ENCODE measurements at places on chromosomes 3 and 15. TPM values are rescaled to one million over a fixed set of nuclear protein-coding genes. Genes with fewer than 3 reads are reported as not detected.
A peak's percentile ranks its signal among the peaks of the same experiment; 100 is the strongest.

- peak; percentile 59 for DNase-seq
- peaks cover 21% of the 10 kb centered on the region for H3K4me1 ChIP-seq
- H3K4me3 ChIP-seq, result peak overlapping the region; percentile 85
Observed at GRCh38 chr15:84914909-84915605, 30.6 kb downstream of the SLC28A1 start.

DNA sequence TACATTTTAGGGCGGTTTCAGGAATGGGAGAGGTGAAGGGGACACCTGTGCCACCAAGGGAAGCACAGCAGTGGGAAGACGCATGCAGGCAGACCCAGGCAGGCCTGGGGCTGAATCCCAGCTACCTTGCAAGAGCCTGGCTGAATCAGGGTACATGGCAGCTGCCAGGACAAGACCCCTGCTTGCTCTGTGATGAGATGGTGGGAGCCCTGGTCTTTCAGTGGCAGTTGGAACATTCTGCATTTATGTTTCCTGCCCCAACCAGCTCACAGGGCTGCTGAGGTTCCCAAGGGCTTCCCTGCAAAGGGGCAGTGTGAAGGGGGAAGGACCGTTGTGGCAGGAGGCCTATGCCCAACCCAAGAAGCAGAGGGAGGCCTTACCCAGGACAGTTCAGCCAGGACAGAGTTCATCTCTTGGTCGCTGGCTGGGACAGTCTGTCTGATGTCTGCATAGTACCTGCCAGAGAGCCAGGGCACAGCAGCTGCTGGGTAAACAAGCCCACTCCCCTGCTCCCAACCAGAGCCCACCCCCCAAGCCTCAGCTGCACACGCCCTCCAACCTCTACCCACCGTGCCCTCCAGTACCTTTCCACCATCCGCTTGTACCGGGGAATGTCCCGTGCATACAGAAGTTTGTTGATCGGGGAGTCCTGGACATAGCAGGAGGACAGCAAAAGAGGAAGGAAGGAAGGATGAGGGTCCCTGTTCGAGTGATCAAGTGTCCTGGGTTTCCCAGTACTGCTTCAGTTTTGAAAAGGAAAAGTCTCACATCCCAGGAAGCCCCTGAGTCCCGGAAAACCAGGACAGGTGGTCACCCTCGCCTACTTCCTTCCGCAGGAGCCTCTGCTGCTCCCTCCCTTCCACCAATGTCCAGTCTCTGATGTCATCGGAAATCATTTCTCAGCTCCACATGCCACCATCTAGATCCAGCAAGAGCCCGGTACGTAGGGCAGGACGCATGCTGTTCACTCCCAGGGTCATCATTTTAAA, 23.1 kb downstream of the PLXNB1 start:
- H3K4me1 ChIP-seq, result no peaks in the 10 kb centered on the region
- no peak overlapping the region for H3K27ac ChIP-seq
- no peaks in the 10 kb centered on the region for H3K36me3 ChIP-seq
- DNase-seq, result peak; percentile 4
- no peaks in the 10 kb centered on the region for H3K27me3 ChIP-seq

DNA sequence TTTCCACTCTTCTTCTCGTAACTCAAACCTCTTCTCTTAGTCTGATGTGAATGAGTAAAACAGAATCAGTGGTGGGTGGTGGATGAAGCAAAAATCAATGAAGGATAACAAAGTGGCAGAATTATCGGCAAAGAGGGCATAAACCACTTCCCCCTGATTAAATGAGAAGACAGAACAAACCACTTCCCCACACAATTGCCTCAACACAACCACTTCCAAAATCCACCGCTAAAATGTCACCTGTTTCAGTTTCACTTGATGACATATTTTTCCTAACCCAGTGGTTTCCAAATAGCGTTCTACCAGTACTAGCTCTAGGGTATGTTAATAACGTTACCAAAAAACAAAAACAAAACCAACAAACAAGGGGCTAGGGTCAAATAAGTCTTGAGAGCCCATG, 478.7 kb upstream of the WNT5A start:
- H3K4me3 ChIP-seq, result no peak overlapping the region
- no peak for DNase-seq
- no peaks in the 10 kb centered on the region for H3K36me3 ChIP-seq
- no peaks in the 10 kb centered on the region for H3K27me3 ChIP-seq
- peak overlapping the region; percentile 25 for H3K27ac ChIP-seq

DNA sequence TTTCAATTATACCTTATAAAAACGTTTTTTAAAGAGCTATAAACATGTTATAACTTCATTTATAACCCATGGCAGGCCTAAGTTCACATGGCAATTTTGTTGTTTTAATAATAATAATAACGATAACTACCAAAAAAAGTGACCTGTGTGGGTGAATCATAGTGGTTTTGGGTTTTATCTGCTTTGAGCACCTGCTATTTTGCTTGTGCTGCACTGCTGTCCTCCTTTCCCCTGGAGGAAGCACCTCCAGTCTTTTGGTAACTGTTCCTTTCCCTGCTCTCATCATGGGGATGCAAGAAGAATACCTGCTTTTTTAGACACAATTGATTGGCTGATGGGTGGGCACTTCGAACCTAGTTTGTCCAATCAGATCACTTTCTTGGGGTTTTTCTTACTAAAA, 388.0 kb upstream of the TBL1XR1 start:
- H3K27ac ChIP-seq, result no peak overlapping the region
- no peak overlapping the region for H3K4me3 ChIP-seq
- DNase-seq, result no peak
- H3K4me1 ChIP-seq, result peaks cover 10% of the 10 kb centered on the region

GRCh38 chr15:39192979-39193560, 387.8 kb upstream of the THBS1 start:
- H3K27ac ChIP-seq, result no peak overlapping the region
- peaks cover 11% of the 10 kb centered on the region for H3K27me3 ChIP-seq
- no peaks in the 10 kb centered on the region for H3K36me3 ChIP-seq
- DNase-seq, result no peak

DNA sequence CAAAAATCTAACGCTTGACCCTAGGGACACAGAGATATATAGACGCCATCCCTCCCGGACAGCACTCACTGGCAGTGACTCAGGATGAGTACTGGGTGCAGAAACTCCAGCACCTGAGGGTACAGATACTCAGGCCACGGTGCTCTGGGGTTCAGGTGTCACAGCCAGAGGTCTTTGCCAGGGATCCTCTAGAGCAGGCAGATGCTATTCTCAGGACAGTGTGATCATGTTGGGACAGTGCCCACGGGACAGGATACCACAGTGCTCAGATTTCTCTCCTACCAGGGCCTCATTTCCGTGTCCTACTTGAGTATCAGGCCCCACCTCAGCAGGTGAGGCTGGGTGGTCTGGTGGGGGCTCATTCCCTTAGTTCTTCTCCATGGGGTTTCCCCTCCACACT, 34.4 kb downstream of the HOMER2 start:
- no peaks in the 10 kb centered on the region for H3K4me1 ChIP-seq
- no peaks in the 10 kb centered on the region for H3K36me3 ChIP-seq
- no peak overlapping the region for H3K4me3 ChIP-seq
- DNase-seq, result no peak

- H3K36me3 ChIP-seq, result peaks cover 4% of the 10 kb centered on the region
- peaks cover 72% of the 10 kb centered on the region for H3K27me3 ChIP-seq
- H3K27ac ChIP-seq, result no peak within 1 kb of the TSS
- H3K4me1 ChIP-seq, result peaks cover 23% of the 10 kb centered on the region
- H3K4me3 ChIP-seq, result peak within 1 kb of the TSS; percentile 81
Observed at GRCh38 chr15:38252481-38253350, at the start of gene SPRED1. TSS of gene SPRED1 (plus strand) at chr15:38252836. CDS start at chr15:38253186, 350 bp downstream.

Gene P2RY12
- total RNA-seq, result not detected

GRCh38 chr3:69770219-69770618, 31.0 kb downstream of the MITF start:
- H3K27me3 ChIP-seq, result no peaks in the 10 kb centered on the region
- no peak for DNase-seq
- H3K27ac ChIP-seq, result no peak overlapping the region

DNA sequence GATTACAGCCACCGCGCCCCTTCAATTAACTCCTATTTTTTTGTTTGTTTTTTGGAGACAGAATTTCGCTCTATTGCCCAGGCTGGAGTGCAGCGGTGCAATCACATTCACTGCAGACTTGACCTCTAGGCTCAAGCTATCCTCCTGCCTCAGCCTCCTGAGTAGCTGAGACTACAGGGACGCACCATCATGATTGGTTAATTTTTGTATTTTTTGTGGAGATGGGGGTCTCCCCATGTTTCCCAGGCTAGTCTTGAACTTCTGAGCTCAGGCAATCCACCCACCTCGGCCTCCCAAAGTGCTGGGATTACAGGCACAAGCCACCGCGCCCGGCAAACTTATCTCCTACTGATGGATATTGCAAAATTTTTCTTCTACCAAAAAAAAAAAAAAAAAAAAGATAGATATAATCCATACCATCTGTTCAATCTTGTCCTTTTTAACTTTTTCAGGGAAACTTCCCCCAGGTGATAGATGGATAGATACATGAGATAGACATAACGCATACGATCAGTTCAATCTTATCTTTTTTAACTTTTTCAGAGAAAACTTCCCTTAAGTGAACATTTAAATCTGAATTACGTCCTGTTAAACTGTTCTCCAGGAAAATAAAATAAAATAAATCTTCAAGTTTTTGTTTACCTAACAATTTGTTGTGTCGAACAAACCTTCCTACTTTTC, 693 bp upstream of the RPSA start:
- no peaks in the 10 kb centered on the region for H3K27me3 ChIP-seq
- H3K27ac ChIP-seq, result peak overlapping the region; percentile 98
- H3K4me3 ChIP-seq, result peak overlapping the region; percentile 94
- H3K4me1 ChIP-seq, result peaks cover 32% of the 10 kb centered on the region
- DNase-seq, result no peak

Gene UROC1
- not detected for total RNA-seq

Gene GP9
- not detected for total RNA-seq

GRCh38 chr3:183182732-183183610, 20.4 kb upstream of the LAMP3 start:
- peaks cover 21% of the 10 kb centered on the region for H3K27me3 ChIP-seq
- H3K27ac ChIP-seq, result no peak overlapping the region
- no peak for DNase-seq
- peaks cover 20% of the 10 kb centered on the region for H3K4me1 ChIP-seq
- no peaks in the 10 kb centered on the region for H3K36me3 ChIP-seq
- no peak overlapping the region for H3K4me3 ChIP-seq

Gene ITPKA
- total RNA-seq, result 5.7 TPM

- no peaks in the 10 kb centered on the region for H3K4me1 ChIP-seq
- no peak overlapping the region for H3K27ac ChIP-seq
Observed at GRCh38 chr15:56484287-56484686, 19.4 kb upstream of the MNS1 start.

Gene IQCF5
- total RNA-seq, result not detected

Gene PTPN23
- total RNA-seq, result 35.7 TPM

DNA sequence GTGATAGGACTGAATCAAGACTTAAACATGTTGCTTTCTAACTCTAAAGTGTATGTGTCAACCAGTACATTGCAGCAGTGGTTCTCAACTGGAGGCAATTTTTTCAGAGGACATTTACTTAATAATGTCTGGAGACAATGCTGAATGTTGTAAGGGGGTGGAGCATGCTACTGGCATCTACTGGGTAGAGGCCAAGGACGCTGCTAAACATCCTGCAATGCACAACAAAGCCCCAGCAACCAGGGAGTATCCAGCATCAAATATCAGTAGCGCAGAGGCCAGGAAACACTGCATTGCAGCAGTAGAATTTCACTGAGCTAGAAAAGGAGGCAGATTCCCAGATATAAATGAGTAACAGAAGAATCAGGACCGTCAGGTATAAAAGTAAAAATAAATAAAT, 79.8 kb upstream of the GRM7 start:
- no peaks in the 10 kb centered on the region for H3K27me3 ChIP-seq
- no peak for DNase-seq
- no peak overlapping the region for H3K4me3 ChIP-seq
- H3K4me1 ChIP-seq, result no peaks in the 10 kb centered on the region
- no peak overlapping the region for H3K27ac ChIP-seq
- H3K36me3 ChIP-seq, result no peaks in the 10 kb centered on the region

GRCh38 chr3:120791010-120791409, 48.5 kb downstream of the GTF2E1 start:
- no peaks in the 10 kb centered on the region for H3K27me3 ChIP-seq
- H3K4me1 ChIP-seq, result no peaks in the 10 kb centered on the region
- DNase-seq, result no peak

DNA sequence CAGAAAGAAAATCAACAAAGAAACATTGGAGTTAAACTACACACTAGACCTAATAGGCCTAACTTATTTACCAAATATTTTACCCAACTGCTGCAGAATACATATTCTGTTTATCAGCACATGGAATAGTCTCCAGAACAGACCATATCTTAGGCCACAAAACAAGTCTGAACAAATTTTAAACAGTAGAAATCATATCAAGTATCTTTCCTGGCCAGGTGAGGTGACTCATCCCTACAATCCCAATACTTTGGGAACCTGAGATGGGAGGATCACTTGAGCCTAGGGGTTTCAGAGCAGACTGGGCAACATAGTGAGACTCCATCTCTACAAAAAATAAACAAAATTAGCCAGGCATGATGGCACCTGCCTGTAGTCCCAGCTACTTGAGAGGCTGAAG, 18.1 kb upstream of the KPNA4 start:
- H3K27ac ChIP-seq, result no peak overlapping the region
- peaks cover 30% of the 10 kb centered on the region for H3K27me3 ChIP-seq
- no peaks in the 10 kb centered on the region for H3K36me3 ChIP-seq
- no peak for DNase-seq
- H3K4me1 ChIP-seq, result peaks cover under 1% of the 10 kb centered on the region

GRCh38 chr3:149282322-149282721, 51.1 kb downstream of the TM4SF18 start:
- H3K4me3 ChIP-seq, result no peak overlapping the region
- no peak overlapping the region for H3K27ac ChIP-seq
- H3K36me3 ChIP-seq, result no peaks in the 10 kb centered on the region
- peaks cover 2% of the 10 kb centered on the region for H3K27me3 ChIP-seq
- peaks cover 11% of the 10 kb centered on the region for H3K4me1 ChIP-seq

GRCh38 chr15:22839046-22839695, 705 bp downstream of the NIPA2 start:
- H3K4me3 ChIP-seq, result peak overlapping the region; percentile 88
- peaks cover 16% of the 10 kb centered on the region for H3K4me1 ChIP-seq
- no peaks in the 10 kb centered on the region for H3K27me3 ChIP-seq

Gene MAPK6
- 58.7 TPM for total RNA-seq

Gene GPR87
- total RNA-seq, result 1.2 TPM

Gene ONECUT1
- not detected for total RNA-seq

Gene C15orf62
- 0.76 TPM for total RNA-seq

Gene FGD5
- total RNA-seq, result not detected

GRCh38 chr3:193970773-193971206, 165.2 kb upstream of the HES1 start:
- H3K36me3 ChIP-seq, result no peaks in the 10 kb centered on the region
- DNase-seq, result no peak
- H3K27ac ChIP-seq, result no peak overlapping the region
- peaks cover 18% of the 10 kb centered on the region for H3K4me1 ChIP-seq

Gene ARPP21
- not detected for total RNA-seq

Gene MCF2L2
- total RNA-seq, result 7.5 TPM

DNA sequence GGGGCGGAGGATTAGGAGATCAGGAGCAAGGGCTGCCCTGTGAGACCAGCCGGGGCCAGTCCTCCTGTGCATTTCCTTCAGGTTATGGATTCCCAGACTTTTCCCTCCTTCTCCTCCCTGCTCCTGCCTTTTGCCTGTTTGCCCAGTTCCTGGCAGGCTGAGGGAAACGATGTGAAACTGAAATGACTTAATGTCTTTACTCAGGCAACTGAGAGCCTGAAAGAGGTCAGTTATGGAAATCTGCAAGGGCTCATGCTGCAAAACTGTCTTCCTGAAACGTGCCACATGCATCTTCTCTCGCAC, 57.2 kb downstream of the MESD start:
- H3K4me3 ChIP-seq, result no peak overlapping the region
- peaks cover 8% of the 10 kb centered on the region for H3K4me1 ChIP-seq
- no peak overlapping the region for H3K27ac ChIP-seq
- no peaks in the 10 kb centered on the region for H3K27me3 ChIP-seq
- no peaks in the 10 kb centered on the region for H3K36me3 ChIP-seq
- no peak for DNase-seq

Measured in activated T-helper 2 cell treated with anti-CD3 and anti-CD28 coated beads, Interferon-gamma antibody, Interleukin-2, Interleukin-4, amounts not matched to agents 10 μg/mL and 5 μg/mL and 100 μg/mL, durations not matched to agents 14 hours and 24 hours and 36 hours (primary cell).